ENCODE measurements at places on chromosomes 12 and 14.
A peak's percentile ranks its signal among the peaks of the same experiment; 100 is the strongest.

DNA sequence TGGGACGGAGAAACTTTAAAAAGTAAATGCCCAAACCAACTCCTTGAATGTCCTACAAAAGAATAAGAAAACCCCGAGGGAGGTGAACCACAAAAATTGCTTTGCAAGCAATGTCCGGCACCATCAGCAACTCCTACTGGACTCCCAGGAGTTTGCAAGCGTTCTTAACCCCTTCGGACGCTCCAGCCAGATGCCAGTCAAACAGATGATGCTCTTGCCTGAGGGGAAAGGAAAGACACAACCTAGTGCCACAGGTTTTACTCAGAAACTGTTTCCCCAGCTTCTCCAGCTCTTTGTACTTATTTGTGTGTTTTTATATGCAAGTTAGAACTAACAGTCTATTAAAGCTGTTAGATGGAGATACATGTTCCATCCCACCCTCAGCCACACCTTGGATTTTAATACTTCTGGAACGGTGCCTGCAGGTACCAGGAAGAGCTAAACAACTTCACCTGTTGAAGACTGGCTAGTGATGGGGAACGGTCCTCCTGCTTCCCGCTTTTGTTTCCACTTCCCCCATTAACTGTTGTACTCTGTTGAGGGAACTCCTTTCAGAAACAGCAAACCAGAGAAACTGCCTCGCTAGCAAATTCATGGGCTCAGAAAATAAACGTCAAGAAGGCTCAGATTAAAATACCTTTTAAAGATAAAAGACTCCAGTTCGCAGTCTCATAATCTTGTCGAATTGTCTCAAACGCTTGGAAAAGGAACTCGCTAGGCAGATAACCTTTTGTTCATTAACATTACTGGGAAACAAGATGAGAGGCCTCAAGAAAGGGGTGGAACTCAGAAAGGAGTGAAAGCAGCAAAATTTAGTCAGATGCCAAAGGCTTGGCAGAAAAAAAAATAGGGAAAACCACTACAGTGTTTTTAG lies 1.1 kb upstream of the FERMT2 start:
- peak; percentile 56 for DNase-seq

GRCh38 chr12:110349514-110350151 lies 53.9 kb downstream of the ANAPC7 start:
- DNase-seq, result no peak

- DNase-seq, result no peak
Observed at GRCh38 chr14:100443603-100444002, 120.5 kb downstream of the SLC25A47 start.

- no peak for DNase-seq
Observed at GRCh38 chr14:56581041-56581727, 1.6 kb downstream of the TMEM260 start.

DNA sequence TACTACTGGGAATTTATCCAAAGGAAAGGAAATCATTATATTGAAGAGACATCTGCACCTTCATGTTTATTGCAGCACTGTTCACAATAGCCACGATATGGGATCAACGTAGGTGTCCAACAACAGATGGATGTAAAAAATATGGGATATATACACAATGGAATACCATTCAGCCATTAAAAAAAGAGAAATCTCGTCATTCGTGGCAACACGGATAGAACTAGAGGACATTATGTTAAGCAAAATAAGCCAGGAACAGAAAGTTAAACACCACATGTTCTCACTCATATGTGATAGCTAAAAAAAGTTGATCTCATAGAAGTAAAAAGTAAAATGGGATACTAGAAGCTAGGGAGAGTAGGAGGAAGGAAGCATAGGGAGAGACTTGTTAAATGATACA lies 82.9 kb upstream of the CLMN start:
- DNase-seq, result no peak

DNA sequence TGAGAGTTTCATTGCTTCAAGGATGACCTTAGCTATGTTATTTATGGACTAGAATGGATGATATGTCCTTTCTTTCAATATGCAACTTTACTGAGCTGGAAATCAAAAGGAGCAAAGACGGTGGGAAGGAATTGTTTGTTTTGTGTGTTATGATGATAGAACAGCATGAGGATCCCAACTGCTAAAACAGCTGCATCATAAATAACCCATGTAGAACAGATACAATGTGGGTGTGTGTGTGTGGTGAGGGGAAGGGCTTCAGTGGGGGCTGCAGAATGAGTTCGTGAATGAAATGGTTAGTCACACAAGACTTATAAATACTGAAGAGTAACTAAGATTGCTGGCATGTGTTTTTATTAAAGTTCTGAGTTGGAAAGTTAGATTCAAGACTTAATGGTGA lies 80.1 kb downstream of the DACT1 start:
- no peak for DNase-seq

- peak; percentile 58 for DNase-seq
Observed at GRCh38 chr14:99644723-99645544, at the start of gene HHIPL1. Gene HHIPL1, plus strand, starts transcription at chr14:99645129. Its CDS starts 79 bp downstream, at chr14:99645208.

GRCh38 chr14:45332360-45332988 lies 79.5 kb upstream of the MIS18BP1 start:
- DNase-seq, result no peak

- DNase-seq, result no peak
Observed at GRCh38 chr12:39048395-39048794, 143.0 kb upstream of the CPNE8 start.

DNA sequence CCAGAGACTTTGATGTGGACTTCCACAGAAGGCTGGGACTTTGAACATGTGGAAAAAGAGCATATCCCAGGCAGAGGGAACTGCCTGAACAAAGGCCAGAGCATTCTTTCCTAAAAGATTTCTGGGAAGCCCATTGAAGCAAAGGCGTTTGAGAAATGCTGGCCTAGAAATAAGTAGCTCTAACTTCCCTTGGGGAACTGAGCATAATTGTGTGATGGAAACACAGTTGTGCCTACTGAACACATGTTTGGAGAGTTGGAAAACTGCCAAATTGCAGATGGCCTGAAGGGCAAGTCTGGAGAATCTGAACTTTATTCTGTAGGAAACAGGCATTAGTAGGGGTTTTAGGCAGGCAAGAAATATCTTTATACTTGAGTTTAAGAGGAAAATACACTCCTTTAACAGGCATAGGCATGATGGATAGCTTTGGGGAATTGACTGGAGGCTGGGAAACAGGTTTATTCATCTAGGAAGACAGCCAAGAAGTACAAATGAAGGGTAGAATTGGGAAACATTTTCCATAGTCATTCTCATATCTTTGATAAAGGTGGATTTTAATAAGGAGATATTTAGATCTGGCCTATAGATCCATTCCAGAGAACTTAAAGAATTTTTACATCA lies 134.1 kb downstream of the TPH2 start:
- no peak for DNase-seq

- DNase-seq, result no peak
Observed at GRCh38 chr12:46244997-46245396, 23.8 kb downstream of the SLC38A1 start.

- DNase-seq, result no peak
Observed at GRCh38 chr12:3530548-3530947, 39.5 kb downstream of the PRMT8 start.

- DNase-seq, result no peak
Observed at GRCh38 chr12:28800129-28800528, 348.9 kb upstream of the FAR2 start.

GRCh38 chr14:24398653-24399446 lies at the start of gene NYNRIN:
Gene NYNRIN, plus strand, starts transcription at chr14:24399003. Its CDS starts 244 bp downstream, at chr14:24399247.
- peak; percentile 44 for DNase-seq

DNA sequence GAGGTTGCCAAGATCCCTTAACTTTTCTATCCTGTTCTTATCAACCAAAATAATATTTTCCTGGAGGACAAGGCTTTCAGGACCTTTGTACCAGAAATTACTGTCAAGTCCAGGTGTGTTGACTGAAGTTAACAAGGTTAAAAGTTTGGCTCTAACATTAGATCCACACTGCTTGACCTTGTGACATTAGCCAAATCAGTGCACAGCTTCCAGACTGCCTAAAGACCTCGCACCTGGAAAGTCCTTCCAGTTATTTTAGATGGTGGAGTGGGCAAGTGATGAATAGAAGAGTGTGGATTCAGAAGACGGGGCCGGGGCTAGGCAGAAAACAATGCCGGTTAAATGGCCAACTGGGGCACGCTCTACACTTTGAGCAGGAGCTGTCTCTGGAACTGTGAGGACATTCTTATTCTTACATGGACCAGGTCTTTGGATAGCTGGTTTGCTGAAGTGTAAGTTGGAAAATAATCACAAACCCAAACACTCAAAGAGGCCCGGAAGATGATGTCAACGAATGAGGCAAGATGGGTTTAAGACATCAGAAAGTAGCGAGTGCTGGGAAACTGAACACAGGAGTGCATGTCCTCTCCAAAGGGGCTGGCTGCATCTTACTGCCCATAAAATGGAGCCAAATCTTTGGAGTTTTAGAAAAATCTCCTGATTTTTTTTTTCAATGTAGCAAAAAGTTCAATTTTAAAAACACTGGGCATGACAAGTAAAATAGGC lies 56.3 kb downstream of the NIN start:
- DNase-seq, result no peak

DNA sequence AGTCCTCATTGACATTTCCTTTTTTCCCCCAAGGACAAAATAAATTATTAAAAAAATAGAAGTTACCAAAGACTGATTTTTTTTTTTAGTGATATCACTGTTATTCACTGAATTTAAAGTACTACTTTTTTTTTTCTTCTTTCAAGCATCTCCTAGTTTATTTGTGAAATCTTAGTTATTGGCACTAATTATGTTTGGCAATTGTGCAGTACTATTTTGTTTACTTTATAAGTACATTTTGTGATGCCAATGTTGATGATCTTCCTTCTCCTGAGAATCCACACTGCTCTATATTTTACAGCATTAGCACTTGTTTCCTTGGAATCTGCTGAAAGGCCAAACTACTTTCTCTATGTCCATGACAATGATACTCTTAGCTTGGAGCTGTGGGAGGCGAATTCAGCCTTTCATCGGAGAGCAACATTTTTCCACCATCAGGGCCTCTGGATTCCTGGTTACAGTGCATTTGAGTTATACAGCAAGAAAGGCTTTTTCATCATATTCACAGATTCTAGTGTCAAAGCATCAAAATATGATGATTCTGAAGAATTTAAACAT lies 123.8 kb upstream of the PTPRQ start:
- no peak for DNase-seq

All from frontal cortex (tissue), 4 donors.